ENCODE measurements at places on chromosomes 5 and 9.
A peak's percentile ranks its signal among the peaks of the same experiment; 100 is the strongest.

DNA sequence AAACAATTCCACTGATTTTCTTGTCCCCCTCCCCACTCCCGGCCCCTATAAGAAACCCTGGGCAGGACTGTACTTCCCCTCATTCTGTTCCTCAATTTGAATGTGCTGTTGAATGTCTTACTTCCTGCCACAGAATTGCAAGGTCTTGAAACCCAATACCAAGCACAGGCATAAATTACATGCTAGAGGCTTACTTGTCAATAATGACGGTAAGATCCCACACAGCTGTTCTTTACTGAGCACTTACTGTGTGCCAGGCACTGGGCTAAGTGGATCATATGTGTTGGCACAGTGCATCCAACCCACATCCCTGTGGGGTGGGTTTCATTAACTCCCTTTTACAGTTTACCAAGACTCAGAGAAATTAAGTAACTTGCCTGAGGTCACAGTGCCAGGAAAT is 63.4 kb downstream of the MVB12B start:
- DNase-seq, result peak; percentile 31

- DNase-seq, result no peak
Measured at GRCh38 chr5:148491015-148491792, 107.4 kb downstream of the FBXO38 start.

DNA sequence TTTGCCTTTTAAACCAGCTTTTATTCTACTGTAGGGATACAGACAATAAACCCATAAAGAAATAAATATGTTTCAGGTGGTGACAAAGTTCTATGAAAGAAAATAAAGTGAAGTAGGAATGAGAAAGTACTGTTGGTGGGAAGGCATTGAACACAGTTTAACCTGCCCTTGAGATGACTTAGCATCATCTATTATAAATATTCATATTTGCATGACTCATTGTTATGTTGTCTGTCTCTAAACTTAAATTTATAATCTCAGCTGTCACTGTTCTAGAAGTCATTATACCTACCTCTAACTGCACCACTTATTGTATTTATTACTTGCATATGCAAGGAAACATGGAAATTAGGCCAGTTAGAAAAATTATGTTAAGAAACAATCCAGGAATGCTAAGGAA is 202.2 kb downstream of the CHSY3 start:
- DNase-seq, result peak; percentile 38

- no peak for DNase-seq
Measured at GRCh38 chr9:249025-249424, 34.4 kb downstream of the DOCK8 start.

GRCh38 chr5:61051267-61051666 is 106.3 kb downstream of the NDUFAF2 start:
- peak; percentile 68 for DNase-seq

GRCh38 chr9:121727295-121728020 is 76.0 kb downstream of the DAB2IP start:
- DNase-seq, result no peak

- DNase-seq, result peak; percentile 19
Measured at GRCh38 chr5:123881759-123882244, 369.8 kb downstream of the CSNK1G3 start.

DNA sequence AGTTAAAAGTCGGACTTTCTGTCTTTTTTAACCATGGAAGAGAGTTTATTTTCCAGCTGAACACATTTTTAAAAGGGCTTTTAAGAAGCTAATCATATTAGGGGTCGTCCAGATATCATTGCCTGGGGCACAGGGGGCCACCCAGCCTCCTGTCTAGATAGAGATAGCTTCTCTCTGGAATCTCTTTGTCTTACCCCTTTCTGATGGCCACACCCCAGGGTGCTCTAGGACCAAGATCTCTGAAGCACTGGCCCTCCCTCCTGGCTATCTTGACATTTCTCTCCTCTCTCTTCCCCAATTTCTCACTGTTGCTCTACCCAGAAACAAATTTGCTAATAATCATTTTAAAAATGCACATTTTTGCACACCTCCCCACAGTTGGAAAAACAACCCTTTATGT is 204.4 kb downstream of the NXNL2 start:
- no peak for DNase-seq

GRCh38 chr5:170306381-170306831 is 8.8 kb upstream of the LCP2 start:
- peak; percentile 49 for DNase-seq

- no peak for DNase-seq
Measured at GRCh38 chr9:109264877-109265587, 55.8 kb downstream of the EPB41L4B start.

DNA sequence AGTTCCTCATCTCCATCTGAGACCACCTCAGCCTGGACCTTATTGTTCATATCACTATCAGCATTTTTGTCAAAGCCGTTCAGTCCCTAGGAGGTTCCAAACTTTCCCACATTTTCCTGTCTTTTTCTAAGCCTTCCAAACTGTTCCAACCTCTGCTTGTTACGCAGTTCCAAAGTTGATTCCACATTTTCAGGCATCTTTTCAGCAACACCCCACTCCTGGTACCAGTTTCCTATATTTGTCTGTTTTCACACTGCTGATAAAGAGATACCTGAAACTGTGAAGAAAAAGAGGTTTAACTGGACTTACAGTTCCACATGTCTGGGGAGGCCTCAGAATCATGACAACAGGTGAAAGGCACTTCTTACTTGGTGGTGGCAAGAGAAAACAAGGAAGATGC is 622.1 kb downstream of the MAT2B start:
- DNase-seq, result no peak

DNA sequence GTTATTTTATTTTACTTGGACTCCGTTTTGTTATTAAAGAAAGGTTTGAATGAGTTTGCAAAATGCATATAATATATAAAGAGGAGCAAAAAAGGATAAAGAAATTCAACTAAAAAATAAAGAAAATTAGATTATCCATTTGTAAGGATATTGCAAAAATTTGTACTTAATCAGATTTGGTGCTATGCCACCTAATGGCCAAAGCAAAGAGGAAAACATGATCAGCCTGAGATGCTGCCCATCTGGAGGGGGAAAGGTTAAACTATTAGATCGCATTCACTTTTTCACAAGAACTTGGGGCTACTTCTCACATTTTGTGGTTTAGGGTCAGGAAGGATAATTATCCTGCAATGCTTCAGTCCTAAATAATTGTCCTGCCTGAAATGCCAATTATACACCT is 350.6 kb downstream of the MLLT3 start:
- DNase-seq, result peak; percentile 24

DNA sequence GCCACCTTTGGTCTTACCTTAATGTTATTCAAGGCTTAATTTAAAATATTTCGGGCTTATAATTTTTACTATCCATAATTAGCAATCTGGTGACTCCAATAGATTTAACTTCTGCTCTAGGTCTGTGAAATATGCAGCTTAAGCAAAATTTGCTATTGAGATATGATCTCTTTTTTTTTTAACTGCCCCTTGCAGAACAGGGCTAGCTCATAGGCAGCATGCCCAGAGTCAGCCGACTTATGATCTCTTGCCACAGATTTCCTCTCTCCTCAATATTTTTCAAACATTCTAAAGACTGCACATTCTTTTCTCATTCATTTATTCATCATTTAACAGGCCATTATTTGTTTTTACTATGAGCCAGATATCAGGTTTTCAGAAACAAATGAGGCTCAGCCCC is 4.5 kb downstream of the TTC23L start:
- DNase-seq, result no peak

- no peak for DNase-seq
Measured at GRCh38 chr9:68951879-68952659, 61.8 kb downstream of the PRKACG start.

DNA sequence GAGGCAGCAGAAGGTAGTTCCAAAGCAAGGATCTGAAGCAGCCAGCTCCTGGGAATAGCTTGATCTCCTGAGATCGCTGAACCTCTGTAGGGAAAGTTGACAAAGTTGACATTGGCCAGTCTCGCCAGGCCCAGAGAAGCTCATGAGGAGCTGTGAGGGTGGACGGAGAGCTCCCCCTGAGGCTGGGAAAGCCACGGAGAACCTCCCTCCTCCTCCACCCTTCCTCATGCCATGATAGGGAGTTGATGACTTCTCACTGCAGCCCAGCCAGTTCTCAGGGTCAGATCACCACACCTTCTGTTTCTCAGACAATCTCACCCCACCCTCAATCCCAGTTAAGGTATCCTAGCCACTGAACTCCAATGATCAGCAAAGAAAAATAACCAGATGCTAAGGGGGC is 30.4 kb upstream of the KCNV2 start:
- DNase-seq, result no peak

GRCh38 chr9:7510199-7510598 is 289.4 kb downstream of the DMAC1 start:
- no peak for DNase-seq

DNA sequence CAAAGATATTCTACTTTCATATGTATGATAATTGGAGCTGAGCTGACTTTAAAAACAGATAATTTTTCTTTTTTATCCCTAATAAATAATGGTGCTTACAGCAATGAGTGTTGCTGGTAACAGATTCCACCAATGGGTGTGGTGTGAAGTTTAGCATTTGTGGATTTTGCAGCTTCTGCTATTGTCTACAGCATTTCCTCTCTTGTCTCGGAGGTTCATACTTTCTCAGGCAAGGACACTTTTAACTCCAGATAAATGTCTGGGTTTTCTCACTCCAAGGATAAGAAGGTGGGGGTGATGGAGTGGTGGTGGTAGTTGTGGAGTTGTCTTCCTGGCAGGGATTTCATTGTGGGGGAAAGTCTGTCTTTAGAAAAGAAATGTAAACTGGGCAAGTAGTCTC is 120.0 kb upstream of the CDKN2B start:
- no peak for DNase-seq

- no peak for DNase-seq
Measured at GRCh38 chr9:112535301-112535700, 48.7 kb downstream of the KIAA1958 start.

DNA sequence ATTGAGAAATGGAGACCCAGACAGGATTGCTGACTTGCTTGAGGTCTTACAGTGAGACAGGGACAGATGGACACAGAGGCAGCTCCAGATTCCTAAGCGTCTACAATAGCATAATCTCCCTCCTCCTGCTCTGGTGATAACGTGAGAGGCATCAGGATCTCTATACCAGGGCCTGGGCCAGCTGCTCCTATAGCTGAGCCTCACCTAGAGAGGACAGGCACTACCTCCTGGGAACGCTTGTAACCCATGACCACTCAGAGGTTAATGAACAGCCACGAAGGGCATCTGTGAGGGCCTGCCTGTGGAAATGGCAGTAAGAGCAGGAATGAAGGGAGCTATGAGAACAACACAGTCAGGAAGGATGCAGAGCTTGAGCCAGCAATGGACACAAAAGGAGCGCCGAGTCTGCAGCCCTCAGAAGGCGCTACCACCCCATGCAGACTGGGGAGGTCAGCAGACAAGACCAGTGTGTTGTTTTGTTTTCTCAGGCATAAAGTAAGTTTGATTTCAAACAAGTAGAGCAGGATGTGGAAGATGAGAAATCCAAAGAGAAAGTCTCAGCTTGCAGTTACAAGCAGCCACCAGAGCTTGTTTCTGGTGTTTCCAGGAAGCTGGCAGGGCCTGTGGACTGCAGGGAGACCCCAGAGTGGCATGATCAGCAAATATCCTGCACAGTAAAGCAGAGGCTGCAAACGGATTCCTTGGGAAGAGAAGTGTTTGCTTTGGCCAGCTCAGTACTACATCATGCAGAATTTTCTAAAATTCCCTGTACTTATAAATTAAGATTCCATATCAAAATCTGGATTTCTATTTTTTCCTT is 17.4 kb downstream of the ANKS6 start:
- no peak for DNase-seq

- no peak for DNase-seq
Measured at GRCh38 chr9:99169982-99170761, 51.6 kb downstream of the ALG2 start.

GRCh38 chr5:139649082-139649991 is 1.2 kb downstream of the CXXC5 start:
- peak; percentile 40 for DNase-seq

- no peak for DNase-seq
Measured at GRCh38 chr9:133440874-133441273, 18.7 kb downstream of the ADAMTS13 start.

- peak; percentile 26 for DNase-seq
Measured at GRCh38 chr5:67361932-67362729, 165.5 kb upstream of the CD180 start.

- no peak for DNase-seq
Measured at GRCh38 chr5:140133514-140134167, 7.9 kb downstream of the IGIP start.
